ENCODE measurements at places on chromosomes 5 and 9.

DNA sequence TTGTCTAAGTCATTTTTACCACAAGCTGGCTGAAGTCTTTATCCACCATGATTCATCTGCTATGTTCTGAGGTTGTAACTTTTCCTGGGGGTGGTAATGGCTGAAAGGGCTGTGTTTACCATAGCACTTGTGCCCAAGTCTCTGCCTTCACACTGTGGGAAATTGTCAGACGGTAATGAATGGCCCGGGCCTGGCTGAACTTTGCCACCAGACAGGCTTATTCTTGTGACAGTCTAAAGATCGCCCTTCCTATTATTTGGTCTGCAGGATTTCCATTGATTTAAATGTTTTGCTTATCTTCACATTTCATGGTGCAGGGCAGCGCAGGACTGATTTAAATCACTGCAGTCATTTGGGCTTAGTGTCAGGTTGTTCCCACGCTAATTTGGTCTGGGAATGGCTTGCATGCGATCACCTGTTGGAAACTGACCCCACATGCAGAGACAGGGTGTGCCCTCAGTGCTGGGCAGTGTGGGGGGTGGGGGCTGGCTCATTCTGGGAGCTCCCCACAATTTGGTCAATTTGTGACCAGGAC lies 109.3 kb upstream of the ICE1 start:
- no peak for DNase-seq

GRCh38 chr5:80964491-80964890 lies 4.3 kb downstream of the RASGRF2 start:
- DNase-seq: no peak

- no peak for DNase-seq
Observed at GRCh38 chr5:117888688-117889087, 1099.7 kb downstream of the DTWD2 start.

DNA sequence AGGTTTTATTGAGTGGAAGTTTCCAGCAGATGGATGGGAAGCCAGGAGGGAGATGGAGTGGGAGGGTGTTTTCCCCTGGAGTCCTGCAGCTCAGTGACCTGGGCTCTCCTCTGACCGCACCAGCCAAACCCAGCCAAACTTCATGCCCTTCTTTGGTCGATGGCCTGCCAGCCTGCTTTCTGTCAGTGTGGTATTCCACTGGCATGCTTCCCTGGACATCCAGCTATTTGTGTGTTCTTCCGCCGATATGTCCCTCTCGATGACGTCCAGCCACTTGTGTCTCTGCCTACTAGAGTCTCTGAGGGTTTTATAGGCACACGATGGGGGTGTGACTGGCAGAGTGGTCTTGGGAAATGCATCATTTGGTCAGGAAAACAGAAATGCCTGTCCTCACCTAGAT lies 33.8 kb downstream of the GPBP1 start:
- DNase-seq: no peak

DNA sequence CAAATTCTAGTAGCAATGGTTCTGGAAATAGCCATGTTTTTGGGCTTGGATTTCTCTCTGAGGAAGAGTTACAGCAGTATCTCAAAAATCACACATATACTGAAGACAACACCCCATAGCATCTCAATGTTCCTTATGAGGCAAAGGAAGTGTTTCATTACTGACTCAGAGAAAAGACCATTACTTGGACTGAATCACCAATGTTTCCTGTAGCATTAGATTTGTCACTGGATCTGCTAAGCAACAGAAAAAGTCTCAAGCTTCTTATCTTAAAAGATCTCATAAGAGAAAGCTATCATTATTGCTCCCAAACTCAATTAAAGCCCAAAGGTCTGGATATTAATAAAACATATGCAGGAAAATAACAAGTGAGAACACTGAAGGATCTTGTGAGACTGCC lies 272.4 kb downstream of the ADAMTS6 start:
- peak; percentile 63 for DNase-seq

- DNase-seq: peak; percentile 66
Observed at GRCh38 chr5:82259172-82259800, 18.9 kb downstream of the RPS23 start.

GRCh38 chr9:27497883-27498417 lies 26.1 kb upstream of the IFNK start:
- DNase-seq: no peak
